Myocyte (in vitro differentiated cells): ENCODE measurements at places on chromosomes 5 and 9. TPM values are rescaled to one million over a fixed set of nuclear protein-coding genes. Genes with fewer than 3 reads are reported as not detected.

DNA sequence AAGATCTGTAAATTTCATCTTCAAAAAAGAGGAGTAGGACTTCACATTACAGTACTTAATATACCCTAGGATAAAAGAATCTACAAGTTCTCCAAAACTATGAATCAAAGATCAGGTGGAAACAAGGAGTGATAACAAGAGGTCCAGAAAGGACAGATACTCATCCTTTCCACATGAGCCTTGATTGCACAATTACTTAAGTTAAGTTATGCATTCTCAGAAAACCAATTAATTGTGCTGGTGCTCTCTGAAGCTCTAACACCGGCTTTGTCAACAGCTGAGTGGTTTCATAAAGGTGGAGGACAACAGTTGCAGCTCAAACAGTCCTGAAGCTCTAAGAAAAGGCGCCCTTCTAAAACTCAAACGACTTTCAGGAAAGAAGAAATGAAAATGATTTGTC is 251.9 kb downstream of the BNC2 start:
- DNase-seq, result no peak

DNA sequence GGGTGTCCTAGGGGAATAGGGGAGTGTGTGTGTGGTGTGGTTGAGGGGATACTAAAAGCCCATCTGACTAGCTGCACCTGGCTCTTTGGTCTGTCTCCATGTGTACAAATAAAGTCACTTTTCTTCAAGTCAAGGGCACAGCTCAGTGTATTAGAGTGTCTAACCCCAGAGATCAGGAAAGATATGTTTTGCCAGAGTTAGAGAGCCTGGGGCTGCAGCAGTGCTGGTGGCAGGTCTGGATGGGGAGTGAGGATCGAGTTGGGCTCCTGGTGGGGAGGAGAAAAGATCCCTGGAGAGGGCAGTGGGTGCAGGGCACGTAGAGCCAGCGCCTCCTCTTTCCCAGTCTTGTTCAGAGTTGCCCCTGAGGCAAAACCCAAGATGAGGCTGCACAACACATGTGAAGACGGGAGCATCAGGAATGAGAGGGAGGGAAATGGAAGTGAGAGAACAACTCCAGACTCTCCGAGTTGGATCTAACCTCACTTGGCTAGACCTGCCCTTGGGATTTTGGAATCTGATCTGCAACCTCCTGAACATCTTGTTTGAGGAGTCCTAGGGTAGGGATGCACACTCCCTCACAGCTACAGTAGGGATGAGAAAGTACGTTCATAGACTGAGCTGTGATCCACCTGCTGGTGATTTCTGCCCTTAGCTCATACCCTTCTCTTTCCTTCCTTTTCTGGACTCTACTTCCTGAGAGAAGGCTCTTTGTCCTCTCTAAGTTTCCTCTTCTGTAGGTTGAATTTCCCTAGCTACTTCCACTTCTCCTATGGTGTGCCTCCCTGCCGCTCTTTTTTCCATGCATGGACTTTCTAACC is 309.9 kb downstream of the ZSWIM6 start:
- DNase-seq, result no peak

- DNase-seq, result peak; percentile 56
Measured at GRCh38 chr9:35696520-35697215, 6.9 kb upstream of the TPM2 start.

DNA sequence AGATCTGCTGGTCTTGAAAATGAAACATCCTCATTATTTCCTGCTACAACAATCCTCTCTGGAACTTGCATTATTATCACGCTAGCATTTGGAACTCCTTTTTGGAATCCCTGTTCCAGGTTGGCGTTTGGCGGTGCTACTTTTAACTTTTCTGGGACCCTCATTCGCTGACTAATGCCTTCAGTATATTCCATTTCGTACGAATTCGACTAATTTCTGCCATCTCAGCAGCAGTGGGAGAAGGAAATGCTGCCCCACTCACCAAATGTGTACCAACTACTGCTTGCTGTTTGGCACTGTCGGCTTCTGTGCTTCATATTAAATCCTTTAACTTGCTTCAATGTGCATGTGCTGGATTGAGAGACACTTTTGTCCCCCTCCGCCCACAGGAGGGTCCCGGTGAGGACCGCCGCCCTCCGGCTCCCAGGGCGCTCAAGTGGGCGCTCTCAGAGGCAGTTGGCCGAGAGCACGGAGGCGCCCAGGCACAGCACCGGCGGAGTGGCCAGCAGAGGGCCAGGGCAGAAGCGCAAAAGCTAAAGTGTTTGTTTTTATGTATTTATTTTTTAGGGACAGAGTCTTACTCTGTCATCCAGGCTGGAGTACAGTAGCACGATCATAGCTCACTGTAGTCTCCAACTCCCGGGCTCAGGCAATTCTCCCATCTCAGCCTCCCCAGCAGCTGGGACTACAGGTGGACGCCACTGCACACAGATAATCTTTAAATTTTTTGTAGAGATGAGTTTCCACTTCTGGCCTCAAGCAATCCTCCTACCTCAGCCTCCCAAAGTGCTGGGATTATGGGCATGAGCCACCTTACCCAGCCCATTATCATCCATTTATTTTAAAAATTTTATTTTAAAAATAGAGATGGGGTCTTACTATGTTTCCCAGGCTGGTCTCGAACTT is 11.9 kb downstream of the PDE6A start:
- peak; percentile 73 for DNase-seq

GRCh38 chr5:142233083-142234032 is 91.5 kb downstream of the SPRY4 start:
- peak; percentile 85 for DNase-seq

DNA sequence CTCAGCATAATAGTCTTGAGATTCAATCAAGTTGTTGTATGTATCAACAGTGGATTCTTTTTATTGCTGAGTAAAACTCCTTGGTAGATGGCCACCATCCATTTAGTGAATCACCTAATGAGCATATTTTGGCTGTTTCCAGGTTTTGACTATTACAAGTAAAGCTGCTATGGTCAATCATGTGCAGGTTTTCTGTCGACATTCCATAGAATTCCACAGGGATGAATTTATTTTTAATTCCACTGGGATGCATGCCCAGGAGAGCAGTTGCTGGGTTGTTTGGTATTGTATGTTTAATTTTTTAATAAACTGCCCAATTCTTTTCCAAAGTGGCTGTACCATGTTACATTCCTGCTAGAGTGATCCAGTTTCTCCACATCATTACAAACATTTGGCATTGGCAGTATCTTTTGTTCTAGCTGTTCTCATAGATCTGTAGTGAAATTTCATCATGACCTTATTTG is 10.5 kb upstream of the S1PR3 start:
- DNase-seq, result peak; percentile 42

DNA sequence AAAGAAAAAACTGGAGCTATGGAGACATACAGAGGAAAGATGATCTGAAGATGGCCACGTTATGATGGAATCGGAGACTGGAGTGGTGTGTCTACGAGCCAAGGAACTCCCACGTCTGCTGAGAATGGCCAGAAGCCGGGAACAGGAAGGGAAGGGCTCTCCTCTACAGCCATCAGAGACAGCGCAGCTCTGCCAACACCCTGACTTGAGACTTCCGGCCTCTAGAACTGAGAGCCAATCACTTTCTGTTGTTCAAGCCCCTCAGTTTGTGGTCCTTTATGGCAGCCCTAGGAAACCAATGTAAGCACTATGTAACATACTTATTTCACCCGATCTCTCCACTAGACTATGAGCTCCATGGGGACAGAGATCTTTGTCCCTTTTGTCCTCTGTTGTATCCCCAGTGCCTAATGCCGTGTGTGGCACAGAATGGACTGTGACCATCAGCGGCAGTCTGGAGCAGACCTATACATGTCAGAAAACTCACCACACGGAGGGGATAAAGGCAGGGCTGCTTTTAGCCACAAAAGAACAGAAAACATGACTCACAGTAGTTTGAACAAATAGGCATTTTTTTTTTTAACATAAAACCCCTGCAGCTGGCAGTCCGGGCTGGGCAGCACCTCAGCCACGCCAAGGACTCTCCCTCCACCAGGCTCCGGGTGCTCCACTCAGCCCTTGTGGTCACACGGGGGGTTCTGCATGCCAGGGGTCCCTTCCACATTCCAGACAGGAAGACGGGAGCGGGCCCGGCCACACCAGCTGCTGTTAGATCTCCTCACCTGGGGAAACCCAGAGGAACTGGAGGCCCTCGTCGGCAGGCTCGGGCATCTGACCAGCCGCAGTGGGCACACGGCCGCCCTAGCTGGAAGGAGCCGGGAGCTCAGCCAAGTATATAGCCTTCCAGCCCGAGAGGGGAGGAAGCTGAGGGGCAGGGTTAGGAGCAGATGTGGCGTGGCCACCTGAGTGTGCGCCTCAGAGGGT is 16.1 kb upstream of the MXD3 start:
- DNase-seq, result peak; percentile 74

DNA sequence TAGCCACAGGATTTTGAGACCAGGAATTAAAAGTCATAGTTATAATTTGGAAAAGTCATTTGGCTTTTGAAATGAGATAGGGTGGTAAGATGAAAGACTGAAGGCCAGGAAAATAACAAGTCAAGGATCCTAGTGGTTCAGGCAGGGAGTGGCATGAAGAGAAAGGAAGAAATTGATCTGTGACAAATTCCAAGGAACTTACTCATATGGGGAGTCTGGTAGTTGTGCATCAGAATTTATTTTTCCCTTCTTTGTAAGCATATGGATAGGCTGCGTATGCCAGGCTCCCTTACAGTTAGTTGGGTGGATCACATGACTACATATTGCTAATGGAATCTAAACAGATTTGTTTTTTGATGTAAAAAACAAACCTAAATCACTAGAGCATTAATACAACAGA is 21.0 kb downstream of the ISL1 start:
- no peak for DNase-seq

GRCh38 chr9:90107726-90108655 is 503.2 kb downstream of the GADD45G start:
- DNase-seq, result peak; percentile 47

- no peak for DNase-seq
Measured at GRCh38 chr5:168875832-168876231, 296.7 kb upstream of the PANK3 start.

DNA sequence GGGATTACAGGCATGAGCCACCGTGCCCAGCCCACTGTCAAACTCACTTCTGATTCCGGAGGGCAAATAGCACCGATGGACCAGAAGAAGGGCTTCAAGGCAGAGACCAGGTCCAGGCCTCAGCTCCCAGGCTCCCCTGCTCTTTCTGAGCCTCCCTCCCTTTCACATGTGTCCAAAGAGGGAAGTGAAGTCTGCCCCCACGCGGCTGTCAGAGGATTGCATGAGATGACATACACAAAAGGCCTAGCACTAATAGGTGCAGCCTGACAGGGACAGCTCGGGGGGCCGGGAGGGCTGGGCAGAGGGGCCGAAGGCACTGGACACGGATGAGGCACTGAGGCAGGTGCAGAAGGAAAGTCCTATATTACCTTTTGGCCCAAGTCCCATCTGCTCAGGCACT is 16.1 kb downstream of the FBP1 start:
- no peak for DNase-seq

- no peak for DNase-seq
Measured at GRCh38 chr5:125928663-125929062, 494.5 kb upstream of the GRAMD2B start.

Gene PDCD1LG2
- total RNA-seq, result 4.1 and 4.7 TPM in 2 replicates

Gene SVEP1
- 3.6 and 5.0 TPM in 2 replicates for total RNA-seq
